ENCODE measurements at places on chromosomes 6 and 20.

GRCh38 chr6:34484899-34485298, 19.0 kb downstream of the PACSIN1 start:
- DNase-seq = peak; percentile 50

- DNase-seq = no peak
Observed at GRCh38 chr6:167762259-167762962, 64.3 kb upstream of the AFDN start.

GRCh38 chr20:42346189-42347170, 728.3 kb upstream of the CHD6 start:
- no peak for DNase-seq

- no peak for DNase-seq
Observed at GRCh38 chr20:13353261-13353945, 132.3 kb downstream of the ISM1 start.

DNA sequence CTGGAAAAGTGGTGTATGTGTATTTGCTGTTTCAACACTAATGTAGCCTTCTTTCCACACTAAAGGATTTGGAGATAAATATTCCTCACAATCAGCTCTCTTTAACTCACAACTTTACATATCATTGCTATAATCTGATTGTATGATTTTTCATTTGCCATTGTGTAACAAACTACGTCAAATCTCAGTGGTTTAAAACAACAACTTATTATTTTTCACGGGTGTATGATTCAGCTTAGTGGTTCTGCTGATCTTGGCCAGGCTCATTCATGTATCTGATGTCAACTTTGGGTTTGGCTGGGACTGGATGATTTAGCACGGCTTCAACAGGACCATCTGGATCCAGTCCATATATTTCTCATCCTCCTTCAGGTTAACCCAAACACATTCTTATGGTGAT, 55.4 kb upstream of the TMX4 start:
- DNase-seq = no peak

- no peak for DNase-seq
Observed at GRCh38 chr6:40798069-40798770, 211.1 kb upstream of the LRFN2 start.

DNA sequence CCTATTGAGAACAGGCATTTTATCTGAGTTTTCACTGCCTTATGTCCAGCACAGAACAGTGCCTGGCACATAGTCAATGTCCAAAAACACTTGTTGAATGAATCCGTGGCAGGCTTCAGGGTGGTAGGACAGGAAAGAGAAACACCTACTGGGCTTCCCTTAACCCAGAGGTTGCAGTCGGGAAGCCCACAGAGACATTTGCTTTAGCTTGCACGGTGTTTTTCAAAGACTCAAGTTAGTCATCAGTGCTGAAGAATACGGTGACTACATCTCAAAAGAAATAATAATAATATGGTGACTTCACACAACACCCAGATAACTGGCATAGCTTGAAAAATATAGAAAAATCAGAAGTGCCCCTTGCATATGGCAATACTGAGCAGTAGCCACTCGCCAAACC, 160.4 kb downstream of the CD83 start:
- no peak for DNase-seq

GRCh38 chr6:107862383-107862782, 38.3 kb upstream of the SCML4 start:
- DNase-seq = no peak

DNA sequence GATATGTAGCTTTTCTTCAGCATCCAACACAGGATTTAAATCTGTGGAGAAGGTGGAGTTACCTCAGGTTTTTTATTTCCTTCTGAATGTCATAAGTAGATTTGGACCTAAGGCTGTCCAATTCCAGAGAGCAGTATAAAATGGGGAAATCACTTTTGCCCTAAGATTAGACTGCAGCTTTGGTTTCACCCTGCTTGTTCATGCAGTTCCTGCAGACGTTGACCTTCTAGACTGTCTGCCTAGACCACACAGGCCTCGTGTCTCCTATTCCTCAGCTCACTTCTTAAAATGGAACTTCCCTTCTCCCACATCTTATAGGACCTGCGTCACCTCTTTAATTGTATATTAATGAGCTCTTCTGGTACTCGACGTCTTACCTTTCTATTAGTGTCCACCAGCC, 26.0 kb upstream of the C6orf62 start:
- DNase-seq = no peak

DNA sequence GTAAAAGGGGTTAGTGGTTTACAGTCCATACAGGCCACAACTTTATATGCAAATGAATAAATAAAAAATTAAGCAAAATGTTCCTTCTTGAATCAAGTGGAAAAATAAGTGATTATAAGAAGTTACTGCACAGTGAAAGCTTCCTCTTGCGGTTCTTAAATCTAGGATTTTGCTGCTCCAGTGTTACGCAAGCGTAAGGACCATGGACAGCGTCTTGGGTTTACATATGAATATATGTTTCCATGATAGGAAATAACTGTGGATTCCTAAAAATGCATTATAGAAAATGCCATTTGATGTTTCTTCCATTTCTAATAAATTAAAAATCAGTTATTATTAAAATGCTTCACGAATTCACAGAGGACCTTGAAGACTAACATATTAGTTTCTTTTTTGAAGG, 176.6 kb upstream of the POU3F2 start:
- no peak for DNase-seq

Measured in GM12891 (cell line).